ENCODE measurements at places on chromosomes 11 and 22.
A peak's percentile ranks its signal among the peaks of the same experiment; 100 is the strongest.

DNA sequence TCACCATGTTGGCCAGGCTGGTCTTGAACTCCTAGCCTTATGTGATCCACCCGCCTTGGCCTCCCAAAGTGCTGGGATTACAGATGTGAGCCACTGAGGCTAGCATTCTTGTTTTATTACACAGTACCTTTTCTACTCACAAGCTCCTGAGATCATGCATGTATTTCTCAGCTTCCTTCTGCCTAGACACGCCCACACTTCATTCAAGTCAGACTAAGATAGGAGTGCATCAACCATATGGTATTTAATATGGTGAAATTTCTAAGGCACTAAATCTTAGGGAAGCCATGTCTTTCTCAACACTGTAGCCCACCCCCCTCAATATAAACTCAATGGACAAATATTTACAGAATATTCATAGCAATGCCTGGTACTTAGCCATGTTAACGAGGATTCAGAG is 62.1 kb downstream of the SLC25A17 start:
- DNase-seq = no peak

- peak; percentile 89 for DNase-seq
Measured at GRCh38 chr11:118659314-118659952, 20.0 kb downstream of the TREH start.

- no peak for DNase-seq
Measured at GRCh38 chr11:45042560-45042959, 91.9 kb upstream of the TP53I11 start.

DNA sequence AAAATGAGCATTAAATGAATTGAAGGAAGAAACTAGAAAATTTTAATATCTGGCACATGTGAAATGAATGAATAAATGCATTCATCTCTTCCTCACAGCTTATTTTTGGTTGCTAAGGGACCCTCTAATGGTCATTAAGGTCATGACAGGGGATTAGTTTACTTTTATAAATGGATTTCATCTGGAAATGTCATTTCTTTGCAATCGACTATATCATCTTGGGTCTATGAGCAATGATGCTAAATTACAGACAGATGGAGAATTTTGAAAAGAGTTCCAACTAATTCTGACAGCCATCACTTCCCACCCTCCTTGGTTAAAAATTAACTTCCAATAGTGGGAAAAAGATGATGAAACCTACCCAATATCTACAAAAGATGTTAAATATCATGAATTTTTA is 98.0 kb downstream of the KIF18A start:
- DNase-seq = no peak

DNA sequence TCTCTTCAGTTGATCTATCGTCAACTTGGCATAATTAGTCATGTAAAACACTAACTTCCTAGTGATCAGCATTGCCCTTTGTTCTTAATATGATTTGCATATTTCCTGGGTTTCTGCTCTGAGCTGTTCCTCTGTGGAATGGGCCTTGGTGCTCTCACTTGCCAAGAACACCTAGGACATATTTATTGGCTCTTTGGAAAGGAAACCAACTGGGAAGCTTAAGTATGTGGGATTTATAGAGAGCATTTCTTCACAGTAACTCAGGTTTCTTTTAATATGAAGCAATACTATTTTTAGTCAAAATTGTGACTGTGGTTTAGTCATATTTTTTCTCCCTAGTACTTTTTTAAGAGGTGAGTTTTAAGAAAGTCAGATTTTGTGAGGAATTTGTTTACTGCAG is 28.8 kb downstream of the FAT3 start:
- no peak for DNase-seq

DNA sequence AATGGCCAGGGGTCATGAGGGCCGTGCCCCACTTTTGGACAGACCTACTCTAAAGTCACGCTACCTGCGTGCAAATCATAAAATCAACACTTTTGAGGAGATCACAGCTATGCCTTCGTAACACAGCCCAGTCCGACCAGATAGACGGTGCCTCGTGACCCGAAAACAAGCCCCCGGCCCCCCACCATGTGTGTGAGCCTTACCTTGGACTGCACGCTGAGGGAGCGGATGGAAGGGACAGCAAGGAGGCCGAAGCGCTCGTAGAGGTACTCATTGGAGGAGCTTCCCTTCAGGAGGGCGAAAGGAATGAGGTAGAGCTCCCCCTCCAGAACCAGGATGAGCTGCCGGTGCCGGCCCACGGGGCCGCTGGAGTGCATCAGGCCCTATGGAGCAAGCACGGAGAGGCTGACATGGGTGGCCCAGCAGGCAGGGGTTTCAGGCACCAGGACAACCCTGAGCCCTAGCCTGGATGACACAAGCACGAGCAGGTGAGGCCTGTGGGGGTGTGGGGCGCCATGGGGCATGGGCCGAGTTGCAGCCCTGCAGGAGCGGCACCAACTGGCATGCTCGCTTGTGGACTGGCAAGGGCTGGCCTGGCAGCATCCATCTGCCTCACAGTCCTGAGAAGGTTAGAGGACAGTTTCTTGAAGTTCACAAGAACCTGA is 82.2 kb upstream of the PITPNB start:
- DNase-seq = no peak

Measured in activated CD8-positive, alpha-beta memory T cell treated with anti-CD3 and anti-CD28 coated beads, Interleukin-2, amount 50 U/mL, for 4 hours (primary cell).